ENCODE measurements at places on chromosomes 2 and 18. TPM values are rescaled to one million over a fixed set of nuclear protein-coding genes. Genes with fewer than 3 reads are reported as not detected.

DNA sequence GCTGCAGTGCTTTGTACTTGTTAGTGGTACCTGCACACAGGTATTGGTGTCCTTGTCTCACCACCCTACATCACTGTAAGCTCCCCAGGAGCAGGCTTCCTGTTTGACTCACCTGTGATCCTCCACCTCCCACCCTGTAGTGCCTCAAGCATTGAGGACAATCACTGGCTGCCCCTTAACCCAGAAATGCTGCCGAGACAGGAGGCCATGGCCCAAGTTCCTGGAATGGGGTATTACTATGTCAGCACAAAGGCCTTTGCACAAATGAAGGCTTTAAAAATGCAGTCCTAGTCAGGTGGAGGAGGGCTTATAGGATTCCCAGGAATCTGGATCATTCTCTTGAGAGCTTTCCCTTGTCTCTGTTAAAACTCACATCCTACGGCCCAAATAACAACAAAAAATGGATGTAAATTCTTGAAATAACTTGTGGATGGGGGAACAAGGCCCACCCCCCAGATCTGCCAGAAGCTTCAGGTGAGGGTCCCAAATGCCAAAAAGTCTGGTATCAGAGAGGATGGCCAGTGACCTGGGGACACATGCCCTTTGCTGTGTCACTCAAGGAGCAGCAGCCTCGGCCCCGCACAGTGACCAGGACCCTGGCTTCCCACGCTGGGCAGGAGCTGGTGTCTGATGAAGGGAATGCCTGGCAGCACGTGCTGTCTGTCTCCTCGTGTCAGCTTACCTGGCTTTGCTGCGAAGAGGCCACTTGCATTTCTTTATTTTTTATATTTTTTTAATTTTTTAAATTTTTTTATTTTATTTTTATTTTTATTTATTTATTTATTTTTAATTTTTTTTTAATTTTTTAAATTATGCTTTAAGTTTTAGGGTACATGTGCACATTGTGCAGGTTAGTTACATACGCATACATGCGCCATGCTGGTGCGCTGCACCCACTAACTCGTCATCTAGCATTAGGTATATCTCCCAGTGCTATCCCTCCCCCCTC is 3.7 kb upstream of the IL37 start:
- H3K4me1 ChIP-seq = no peaks in the 10 kb centered on the region
- no peaks in the 10 kb centered on the region for H3K27me3 ChIP-seq
- no peak overlapping the region for H3K27ac ChIP-seq
- no peak for DNase-seq

GRCh38 chr2:212549463-212549862 is 10.9 kb upstream of the ERBB4 start:
- H3K36me3 ChIP-seq = no peaks in the 10 kb centered on the region
- H3K27ac ChIP-seq = no peak overlapping the region
- H3K27me3 ChIP-seq = no peaks in the 10 kb centered on the region
- no peak overlapping the region for H3K4me3 ChIP-seq

DNA sequence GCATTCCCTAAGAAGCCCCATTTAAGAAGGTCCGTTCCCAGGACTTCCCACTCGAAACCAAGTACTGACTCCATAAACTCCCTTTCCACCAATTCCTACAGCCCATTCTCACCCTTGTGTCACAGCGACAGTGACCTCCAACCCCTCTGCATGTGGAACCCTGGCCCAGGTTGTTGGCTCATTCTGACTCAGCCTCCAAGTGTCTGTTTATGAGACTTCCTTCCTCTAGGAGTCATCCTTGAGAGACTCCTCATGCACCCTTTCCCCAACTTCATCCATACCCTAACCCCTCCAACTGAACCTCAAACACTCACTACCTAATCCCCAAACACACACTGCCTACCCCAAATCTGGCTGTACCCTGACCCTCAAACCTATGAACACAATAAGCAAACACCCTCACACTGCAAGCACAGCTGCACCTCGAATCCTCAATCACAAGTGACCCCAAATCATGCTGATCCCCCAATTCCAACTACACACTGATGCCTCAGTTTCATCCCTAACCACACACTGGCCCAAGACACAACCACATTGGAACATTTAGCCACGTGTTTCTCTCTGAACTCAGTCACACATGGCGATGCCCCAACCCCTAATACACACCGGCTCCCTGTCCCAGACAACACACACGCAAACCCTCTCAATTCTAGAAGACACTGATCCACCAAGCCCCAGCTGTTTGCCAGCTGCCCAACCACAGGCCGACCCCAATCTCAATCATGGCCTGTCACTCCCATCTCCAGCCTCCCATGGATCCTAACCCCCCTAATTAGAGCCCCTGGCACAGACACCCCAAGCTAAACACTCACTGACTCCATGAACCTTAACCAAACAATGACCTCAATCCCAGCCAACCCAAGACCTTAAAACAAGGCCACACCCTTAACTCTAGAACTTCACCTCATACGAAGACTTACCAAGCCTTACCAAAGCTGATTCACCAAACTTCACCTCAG is 219.6 kb downstream of the CYP26B1 start:
- H3K36me3 ChIP-seq = no peaks in the 10 kb centered on the region
- no peak for DNase-seq
- H3K27ac ChIP-seq = no peak overlapping the region
- H3K4me1 ChIP-seq = no peaks in the 10 kb centered on the region

DNA sequence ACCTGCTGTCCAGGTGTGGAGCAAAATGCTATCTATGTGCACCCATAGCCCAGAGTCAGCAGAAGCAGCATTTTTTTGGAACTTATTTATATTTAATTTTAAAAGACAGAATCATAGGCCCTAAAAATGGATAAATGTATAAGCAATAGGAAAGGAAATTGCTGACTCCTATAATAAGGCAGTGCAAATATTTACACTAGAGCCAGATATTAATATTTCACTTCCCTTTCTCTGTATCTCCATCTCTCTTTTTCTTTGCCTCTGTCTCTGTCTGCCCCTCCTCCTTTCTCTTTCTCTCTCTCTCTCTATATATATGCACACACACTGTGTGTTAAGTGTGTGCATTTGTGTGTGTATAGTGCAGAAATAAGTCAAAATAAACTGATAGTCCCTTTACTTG is 375.6 kb downstream of the SOX11 start:
- no peak for DNase-seq
- no peaks in the 10 kb centered on the region for H3K27me3 ChIP-seq
- no peak overlapping the region for H3K4me3 ChIP-seq

GRCh38 chr2:182281276-182281675 is 145.6 kb downstream of the PDE1A start:
- no peak overlapping the region for H3K27ac ChIP-seq
- no peak for DNase-seq
- H3K36me3 ChIP-seq = no peaks in the 10 kb centered on the region
- no peak overlapping the region for H3K4me3 ChIP-seq
- H3K27me3 ChIP-seq = no peaks in the 10 kb centered on the region

- H3K4me1 ChIP-seq = no peaks in the 10 kb centered on the region
- H3K27ac ChIP-seq = no peak overlapping the region
- no peak overlapping the region for H3K4me3 ChIP-seq
- no peaks in the 10 kb centered on the region for H3K36me3 ChIP-seq
- no peak for DNase-seq
Measured at GRCh38 chr18:65907281-65907680, 156.5 kb downstream of the CDH7 start.

GRCh38 chr2:62266433-62267038 is 70.6 kb downstream of the B3GNT2 start:
- H3K36me3 ChIP-seq = no peaks in the 10 kb centered on the region
- no peaks in the 10 kb centered on the region for H3K27me3 ChIP-seq
- peaks cover 15% of the 10 kb centered on the region for H3K4me1 ChIP-seq
- DNase-seq = no peak
- H3K27ac ChIP-seq = no peak overlapping the region

DNA sequence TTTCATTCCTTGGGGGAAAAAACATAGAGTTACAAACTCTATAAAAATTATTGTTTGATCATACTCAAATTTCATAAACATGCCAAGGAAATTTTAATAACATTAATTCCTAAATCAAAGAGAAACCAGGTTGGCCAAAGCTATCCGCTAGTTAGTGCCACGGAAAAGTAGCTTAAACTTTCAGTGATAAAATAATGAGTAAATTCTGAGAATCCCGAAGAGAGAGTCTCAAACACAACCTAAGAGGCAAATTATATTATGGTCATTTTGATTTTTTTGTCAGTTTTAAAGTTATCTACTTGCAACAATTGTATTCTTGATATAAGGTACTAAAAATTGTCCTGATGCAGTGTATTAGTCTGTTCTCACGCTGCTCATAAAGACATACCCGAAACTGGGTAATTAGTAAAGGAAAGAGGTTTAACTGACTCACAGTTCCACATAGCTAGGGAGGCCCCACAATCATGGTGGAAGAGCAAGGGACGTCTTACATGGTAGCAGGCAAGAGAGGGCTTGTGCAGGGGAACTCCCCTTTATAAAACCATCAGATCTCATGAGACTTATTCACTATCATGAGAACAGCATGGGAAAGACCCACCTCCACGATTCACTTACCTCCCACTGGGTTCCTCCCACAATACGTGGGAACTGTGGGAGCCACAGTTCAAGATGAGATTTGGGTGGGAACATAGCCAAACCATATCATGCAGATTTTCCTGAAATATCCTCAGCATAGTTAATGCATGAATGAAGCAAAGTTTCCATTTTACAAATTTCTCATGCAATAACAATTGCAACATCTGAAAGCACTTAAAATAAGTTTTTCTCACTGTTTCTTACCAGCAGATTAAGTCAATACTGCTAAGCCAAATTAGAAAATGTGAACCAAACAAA is 205.9 kb upstream of the STK17B start:
- H3K4me1 ChIP-seq = no peaks in the 10 kb centered on the region
- H3K27ac ChIP-seq = no peak overlapping the region
- no peaks in the 10 kb centered on the region for H3K27me3 ChIP-seq
- DNase-seq = no peak
- no peaks in the 10 kb centered on the region for H3K36me3 ChIP-seq

DNA sequence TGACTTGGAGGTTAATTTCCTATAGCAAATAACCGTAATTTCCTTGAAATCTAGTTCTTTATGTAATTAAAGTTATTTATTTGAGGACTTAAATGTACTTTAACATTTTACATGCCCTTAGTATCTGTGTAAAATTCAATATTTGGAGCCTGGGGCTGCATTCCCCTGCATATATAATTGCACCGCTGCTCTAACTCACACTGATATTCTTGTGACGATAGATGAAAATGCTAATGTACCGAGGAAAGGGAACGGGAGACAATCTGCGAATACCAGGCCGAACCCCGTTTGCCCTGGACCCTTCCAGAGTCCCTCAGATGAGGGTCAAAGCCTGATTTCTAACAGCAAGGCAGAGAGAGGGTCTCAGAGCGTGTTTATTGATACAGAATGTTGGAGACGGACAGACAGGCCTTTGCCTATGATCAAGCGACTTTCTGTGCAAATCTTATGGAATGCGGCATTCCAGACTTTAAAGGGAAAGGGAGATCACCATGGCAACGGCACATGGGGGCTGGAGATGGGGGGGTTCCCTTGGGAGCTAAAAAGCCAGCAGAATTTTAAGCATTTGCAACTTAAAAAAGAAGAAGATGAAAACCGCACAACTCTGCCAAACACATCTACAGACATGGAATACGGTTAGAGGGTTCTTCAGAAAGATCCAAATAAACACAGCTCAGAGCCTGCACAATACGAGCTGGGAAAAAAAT is 57.6 kb upstream of the TWIST2 start:
- H3K36me3 ChIP-seq = no peaks in the 10 kb centered on the region
- no peaks in the 10 kb centered on the region for H3K4me1 ChIP-seq
- no peak overlapping the region for H3K27ac ChIP-seq
- no peaks in the 10 kb centered on the region for H3K27me3 ChIP-seq
- no peak overlapping the region for H3K4me3 ChIP-seq

DNA sequence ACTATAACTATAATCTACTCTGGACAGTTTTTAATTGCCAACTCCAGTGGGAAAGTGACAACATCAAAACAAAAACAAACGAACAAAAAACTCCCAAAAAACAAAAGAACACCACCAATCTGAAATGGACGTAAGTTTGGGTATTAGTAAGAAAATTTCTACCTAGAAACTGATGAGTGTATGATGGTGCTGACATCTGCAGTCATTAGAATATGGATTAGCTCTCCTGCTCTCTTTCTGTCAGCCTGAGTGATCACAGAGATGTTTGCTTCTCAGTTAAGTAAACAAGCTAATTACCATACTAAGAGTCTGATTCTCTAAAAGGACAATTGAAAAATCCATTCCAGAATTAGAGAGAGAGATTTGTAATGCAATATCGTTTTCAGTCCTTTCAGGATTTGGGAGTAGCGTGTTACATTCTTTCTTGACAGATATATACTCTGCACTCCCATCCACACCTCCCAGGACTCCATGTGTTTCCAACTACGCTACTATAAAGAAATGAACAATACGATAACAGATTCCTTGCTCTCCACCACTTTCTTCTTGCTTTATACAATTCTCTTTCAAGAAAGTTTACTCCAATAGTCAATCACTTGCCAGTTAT is 1347.4 kb upstream of the PIK3C3 start:
- H3K36me3 ChIP-seq = no peaks in the 10 kb centered on the region
- no peak for DNase-seq
- H3K27me3 ChIP-seq = no peaks in the 10 kb centered on the region
- no peak overlapping the region for H3K4me3 ChIP-seq
- H3K4me1 ChIP-seq = no peaks in the 10 kb centered on the region

DNA sequence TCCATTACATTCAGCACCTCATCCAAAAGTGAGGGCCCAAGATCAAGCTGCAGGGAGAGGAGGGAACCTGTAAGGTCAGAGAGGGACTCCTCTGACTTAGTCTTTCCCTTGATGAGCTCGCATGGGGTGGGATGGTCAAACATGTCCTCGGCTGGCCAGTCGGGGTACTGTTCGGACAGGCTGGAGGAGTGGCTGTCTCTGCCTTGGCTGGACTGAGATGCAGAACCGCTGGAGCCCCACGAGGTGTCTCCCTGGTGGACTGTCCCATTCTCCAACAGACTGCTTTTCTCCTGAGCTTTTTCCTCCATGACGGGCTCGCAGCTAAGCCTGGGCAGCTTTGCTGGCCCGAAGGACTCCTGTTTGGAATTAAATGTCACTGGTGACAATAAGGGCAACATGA is 25.6 kb downstream of the CDC42EP3 start:
- no peak overlapping the region for H3K27ac ChIP-seq
- no peaks in the 10 kb centered on the region for H3K36me3 ChIP-seq
- no peaks in the 10 kb centered on the region for H3K4me1 ChIP-seq
- H3K27me3 ChIP-seq = no peaks in the 10 kb centered on the region
- H3K4me3 ChIP-seq = no peak overlapping the region

- peaks cover 6% of the 10 kb centered on the region for H3K4me1 ChIP-seq
- DNase-seq = peak; percentile 76
- H3K27ac ChIP-seq = no peak overlapping the region
- no peak overlapping the region for H3K4me3 ChIP-seq
Measured at GRCh38 chr2:236562434-236562833, 7.2 kb upstream of the ACKR3 start.

Gene POTEF
- total RNA-seq = not detected

Gene POMC
- total RNA-seq = 2.9 TPM

Gene SULT1C4
- 1.3 TPM for total RNA-seq

Gene SERPINB5
- total RNA-seq = not detected
